EH (cell line): ENCODE measurements at places on chromosomes 12 and 14.

GRCh38 chr12:54349679-54350078 is 14.6 kb downstream of the GPR84 start:
- DNase-seq: no peak

GRCh38 chr14:81170829-81171195 is 49.9 kb downstream of the GTF2A1 start:
- DNase-seq: no peak

- peak; percentile 98 for DNase-seq
Observed at GRCh38 chr12:67720351-67720856, 71.9 kb downstream of the DYRK2 start.

GRCh38 chr12:16385782-16386646 is 38.6 kb downstream of the MGST1 start:
- DNase-seq: peak; percentile 70

- DNase-seq: no peak
Observed at GRCh38 chr14:54177019-54177418, 219.8 kb upstream of the CDKN3 start.

GRCh38 chr14:32779840-32780239 is 158.8 kb upstream of the NPAS3 start:
- no peak for DNase-seq
